B cell (primary cell): ENCODE measurements at places on chromosomes 2 and 18. TPM values are rescaled to one million over a fixed set of nuclear protein-coding genes. Genes with fewer than 3 reads are reported as not detected.

- DNase-seq, result no peak
Measured at GRCh38 chr2:237538001-237538720, 28.2 kb upstream of the PRLH start.

DNA sequence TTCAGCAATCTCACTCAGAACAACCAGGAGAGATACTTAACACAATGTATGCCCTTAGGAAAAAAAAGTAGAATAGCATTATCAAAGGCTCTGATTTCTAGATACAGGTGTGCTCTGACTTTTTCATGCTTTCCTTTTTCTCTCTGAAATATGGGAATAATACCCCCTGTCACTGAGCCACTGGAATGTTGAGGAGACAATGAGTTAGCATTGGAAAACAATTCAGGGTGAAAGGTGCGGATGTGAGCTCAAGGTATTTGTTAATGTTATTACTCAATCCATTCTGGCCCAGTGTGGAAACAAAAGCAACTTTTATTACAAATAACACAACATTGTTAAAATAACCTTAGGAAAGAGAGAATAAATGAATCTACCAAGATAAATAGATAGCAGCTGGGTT is 228.0 kb downstream of the IKZF2 start:
- DNase-seq, result no peak

GRCh38 chr2:238528953-238529781 is 102.4 kb downstream of the ASB1 start:
- no peak for DNase-seq

- no peak for DNase-seq
Measured at GRCh38 chr2:44839370-44839769, 102.1 kb upstream of the SIX3 start.

DNA sequence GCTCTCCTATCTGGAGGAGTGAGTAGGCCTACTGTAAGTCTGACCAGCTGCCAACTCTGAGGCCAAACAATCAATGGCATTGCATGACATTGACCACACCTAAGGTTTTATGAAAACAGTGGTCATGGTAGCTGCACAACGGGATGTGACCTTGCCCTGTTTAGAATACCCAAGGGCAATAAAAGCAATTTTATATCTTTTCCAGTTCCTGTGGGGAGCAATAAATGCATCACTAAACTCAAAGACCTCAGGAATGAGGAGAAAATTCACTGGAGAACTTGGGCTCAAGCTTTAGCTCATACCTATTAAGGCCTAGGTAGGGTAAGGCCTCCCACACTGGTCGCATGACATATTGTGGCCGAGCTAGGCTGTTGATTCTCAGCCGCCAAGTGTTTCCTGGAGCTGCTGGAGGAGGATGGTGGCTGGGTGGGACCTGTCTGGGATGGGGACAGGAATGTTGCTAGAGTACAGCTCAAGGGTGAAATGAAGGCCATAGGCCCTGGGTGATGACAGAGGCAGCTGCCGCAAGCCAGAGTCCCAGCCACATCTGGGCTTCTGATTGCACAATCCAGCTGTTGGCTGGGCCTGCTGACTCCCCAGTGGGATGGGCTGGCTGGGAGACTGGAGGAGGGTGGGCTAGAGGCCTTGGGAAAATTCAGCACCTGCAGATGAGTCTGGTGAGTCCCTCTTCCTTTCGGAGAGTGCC is 313.7 kb downstream of the CYP26B1 start:
- no peak for DNase-seq

- no peak for DNase-seq
Measured at GRCh38 chr2:70553334-70553583, 367 bp downstream of the TGFA start.

GRCh38 chr2:237486334-237486818 is 675 bp upstream of the MLPH start:
- DNase-seq, result no peak

TEKT4 gene
- polyA plus RNA-seq, result not detected in 2 replicates

DPP4 gene
- polyA plus RNA-seq, result 0.18 and 0.20 TPM in 2 replicates

FABP1 gene
- polyA plus RNA-seq, result not detected in 2 replicates

RAX gene
- polyA plus RNA-seq, result not detected in 2 replicates

TRABD2A gene
- polyA plus RNA-seq, result 10.1 and 17.7 TPM in 2 replicates

FBLN7 gene
- 0.13 and 0.46 TPM in 2 replicates for polyA plus RNA-seq

MSH2 gene
- 7.3 and 7.4 TPM in 2 replicates for polyA plus RNA-seq

FARSB gene
- 7.9 and 9.2 TPM in 2 replicates for polyA plus RNA-seq

SS18 gene
- 62.4 and 73.3 TPM in 2 replicates for polyA plus RNA-seq

SIX3 gene
- polyA plus RNA-seq, result not detected in 2 replicates
